Urinary bladder (tissue), 4 donors: ENCODE measurements at places on chromosomes 4 and X. TPM values are rescaled to one million over a fixed set of nuclear protein-coding genes. Genes with fewer than 3 reads are reported as not detected.

Gene ACTRT1
- total RNA-seq = not detected

Gene FABP2
- total RNA-seq = not detected

Gene GYPB
- 5.8 TPM for total RNA-seq

Gene FGA
- total RNA-seq = not detected

Gene CXCL8
- total RNA-seq = 1.1 TPM

Gene JCHAIN
- total RNA-seq = 4.5 TPM
